SHP77 treated with DMSO at 0.1 percent for 48 hours (cell line): ENCODE measurements at places on chromosomes 2 and 18.

- DNase-seq, result no peak
Observed at GRCh38 chr2:45833968-45834344, 182.5 kb downstream of the PRKCE start.

DNA sequence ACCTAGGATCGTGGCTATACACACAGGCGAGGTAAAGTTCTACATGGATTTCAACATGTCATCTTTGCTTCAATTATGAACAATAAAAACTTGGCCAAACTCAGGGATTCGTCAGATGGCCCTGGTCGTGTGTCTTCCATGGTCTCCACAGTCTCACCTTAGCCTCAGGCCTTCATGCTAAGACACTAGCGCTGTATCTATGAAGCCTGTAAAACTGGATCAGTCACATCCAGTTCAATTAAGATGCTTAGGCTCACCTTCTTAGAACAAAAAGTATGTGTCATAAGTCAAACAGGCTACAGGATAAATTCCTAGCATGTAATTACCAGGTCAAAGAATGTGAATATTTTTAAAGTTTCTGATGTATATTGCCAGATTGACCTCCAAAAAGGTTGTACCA is 113.7 kb upstream of the NRP2 start:
- DNase-seq, result no peak

- DNase-seq, result no peak
Observed at GRCh38 chr2:3356799-3357198, 20.8 kb downstream of the EIPR1 start.

GRCh38 chr2:48715042-48715899 is 40.3 kb downstream of the LHCGR start:
- DNase-seq, result no peak

GRCh38 chr18:26621161-26622026 is 73.0 kb upstream of the KCTD1 start:
- DNase-seq, result no peak

- DNase-seq, result no peak
Observed at GRCh38 chr2:143890798-143891197, 629.1 kb downstream of the ZEB2 start.
